ENCODE measurements at places on chromosomes 16 and 17.

DNA sequence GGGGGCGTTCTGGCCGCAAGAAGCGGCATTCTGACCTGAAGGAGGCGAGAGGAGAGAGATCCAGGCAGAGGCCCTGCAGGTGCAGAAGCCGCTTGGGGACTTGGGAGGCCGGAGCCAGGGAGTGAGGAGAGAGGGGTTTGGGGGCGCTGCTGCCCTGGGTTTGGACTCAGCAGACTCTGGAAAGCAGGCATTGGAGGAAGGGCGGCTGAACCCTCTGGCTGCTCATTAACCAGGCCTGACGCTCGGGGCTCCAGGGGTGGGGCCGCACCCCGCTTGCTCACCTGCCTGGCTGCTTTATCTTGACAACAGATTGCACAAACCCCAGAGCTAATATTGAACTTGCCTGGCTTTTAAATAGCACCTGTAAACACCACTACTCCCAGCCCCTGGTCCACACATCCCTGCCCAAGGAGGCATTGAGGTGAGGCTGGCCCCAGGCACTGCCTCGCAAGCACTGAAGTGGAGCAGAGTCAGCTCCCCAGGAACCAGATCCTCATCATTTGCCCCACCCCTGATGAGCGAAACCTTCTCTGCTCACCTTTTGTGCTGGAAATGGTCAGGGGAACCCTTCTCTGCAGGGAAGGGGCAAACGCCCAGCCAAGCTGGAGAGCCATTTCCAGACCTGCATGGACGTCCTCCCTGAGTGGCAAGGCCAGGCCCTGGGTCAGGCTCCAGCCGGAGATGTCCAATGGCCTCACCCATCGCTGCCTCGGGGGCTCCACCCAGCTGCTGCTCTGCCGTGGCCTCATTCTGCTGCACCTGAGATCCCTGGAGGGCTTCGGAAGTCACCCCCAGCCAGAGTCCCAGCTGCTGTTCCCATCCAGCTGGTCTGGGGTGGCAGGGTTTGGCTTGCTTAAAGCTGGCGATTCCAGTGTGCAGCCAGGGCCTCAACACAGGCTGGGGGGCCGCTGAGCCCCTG is 190.2 kb upstream of the GSE1 start:
- no peak for DNase-seq

- DNase-seq, result no peak
These were observed 29.5 kb upstream of the PIK3R6 start for GRCh38 chr17:8896641-8897635.

DNA sequence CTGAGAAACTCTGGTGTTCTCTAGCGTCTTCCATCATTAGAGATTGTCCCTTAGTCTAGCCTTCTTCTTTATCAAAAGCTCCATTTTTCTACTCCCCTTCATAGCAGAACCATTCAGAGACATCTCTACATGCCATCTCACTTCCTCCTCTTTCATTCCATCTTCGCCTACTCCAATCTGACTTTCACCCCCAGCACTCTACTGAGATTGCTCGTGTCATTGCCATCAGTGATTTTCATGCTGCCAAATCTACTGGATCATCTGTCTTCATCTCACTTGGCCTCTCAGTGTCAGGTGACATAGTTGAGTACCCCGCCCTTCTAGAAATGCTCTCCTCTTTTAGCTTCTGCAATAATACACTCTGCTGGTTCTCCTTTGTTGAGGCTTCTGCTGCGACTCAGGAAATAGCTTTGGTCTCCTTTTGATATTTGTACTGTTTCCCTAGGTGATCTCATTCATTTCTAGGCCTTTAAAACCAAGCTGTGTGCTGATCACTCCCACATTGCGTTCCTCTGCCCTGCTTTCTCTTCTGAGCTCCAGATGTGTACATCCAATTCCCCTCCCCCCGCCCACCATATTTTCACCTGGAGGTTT is 119.1 kb downstream of the FTO start:
- peak; percentile 27 for DNase-seq

- DNase-seq, result no peak
These were observed 291.3 kb downstream of the WWOX start for GRCh38 chr16:78390508-78391324.

DNA sequence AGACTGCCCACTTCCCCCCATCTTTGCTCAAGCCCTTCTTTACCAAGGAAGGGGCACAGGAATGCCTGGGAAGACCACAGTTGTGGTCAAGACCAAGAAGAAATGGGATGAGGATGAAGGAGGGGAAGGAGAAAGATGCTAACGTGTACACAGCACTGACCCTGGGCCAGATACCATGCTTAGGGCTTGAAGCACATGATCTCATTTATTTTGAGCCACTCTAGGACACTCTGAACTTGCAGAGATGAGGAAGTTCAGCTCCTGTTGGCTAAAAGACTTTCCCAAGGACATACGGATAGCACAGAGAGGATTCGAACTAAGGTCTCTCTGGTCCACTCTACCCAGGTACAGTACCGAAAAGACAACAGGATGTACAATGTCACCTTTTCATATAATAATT is 42.6 kb downstream of the PIK3R5 start:
- no peak for DNase-seq

- DNase-seq, result no peak
These were observed 41.5 kb upstream of the ETV4 start for GRCh38 chr17:43587647-43588046.

- no peak for DNase-seq
These were observed 104.4 kb downstream of the SSH2 start for GRCh38 chr17:29825604-29826003.

GRCh38 chr17:4188076-4188475 is 45.1 kb downstream of the CYB5D2 start:
- no peak for DNase-seq

DNA sequence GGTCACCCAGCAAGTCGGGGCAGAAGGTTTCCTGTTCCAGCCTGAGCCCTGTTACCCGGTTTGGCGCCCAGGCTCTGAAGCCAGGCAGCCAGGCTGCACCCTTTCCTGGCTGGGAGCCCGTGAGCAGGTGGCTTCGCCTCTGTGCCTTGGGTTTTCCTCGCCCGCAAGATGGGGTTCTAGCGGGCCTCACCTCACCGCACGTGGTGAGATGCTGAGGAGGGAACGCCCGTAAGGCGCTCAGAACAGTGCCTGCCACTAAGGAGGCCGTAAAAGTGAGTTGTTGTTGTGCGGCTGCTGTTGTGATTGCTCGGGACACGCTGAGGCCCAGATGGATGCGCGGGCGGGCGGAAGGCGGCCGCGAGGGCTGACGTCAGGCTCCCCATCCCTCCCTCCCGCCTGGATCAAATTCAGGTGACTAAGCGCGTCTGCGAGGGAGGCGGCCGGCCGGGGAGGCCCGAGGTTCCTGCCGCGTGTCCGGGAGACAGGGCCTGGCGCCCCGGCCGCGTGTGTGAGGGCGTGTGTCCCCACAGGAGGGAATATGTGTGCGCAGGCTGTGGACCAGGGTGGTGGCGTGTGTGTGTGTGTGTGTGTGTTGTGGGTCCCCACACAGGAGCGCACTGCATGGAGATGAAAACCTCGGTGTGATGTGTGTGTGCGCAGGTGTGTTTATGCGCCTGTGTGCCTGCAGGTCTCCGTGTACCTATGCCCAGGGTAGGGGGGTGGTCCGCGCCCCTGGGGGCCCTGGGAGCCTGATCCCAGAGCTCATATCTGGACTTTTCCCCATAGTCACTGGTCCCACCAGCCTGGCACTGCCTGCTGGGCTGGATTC is 4.3 kb downstream of the CAMKK1 start:
- no peak for DNase-seq

- no peak for DNase-seq
These were observed 228.2 kb upstream of the GSE1 start for GRCh38 chr16:85384833-85385462.

- no peak for DNase-seq
These were observed 50.6 kb downstream of the LMF1 start for GRCh38 chr16:920051-920681.

DNA sequence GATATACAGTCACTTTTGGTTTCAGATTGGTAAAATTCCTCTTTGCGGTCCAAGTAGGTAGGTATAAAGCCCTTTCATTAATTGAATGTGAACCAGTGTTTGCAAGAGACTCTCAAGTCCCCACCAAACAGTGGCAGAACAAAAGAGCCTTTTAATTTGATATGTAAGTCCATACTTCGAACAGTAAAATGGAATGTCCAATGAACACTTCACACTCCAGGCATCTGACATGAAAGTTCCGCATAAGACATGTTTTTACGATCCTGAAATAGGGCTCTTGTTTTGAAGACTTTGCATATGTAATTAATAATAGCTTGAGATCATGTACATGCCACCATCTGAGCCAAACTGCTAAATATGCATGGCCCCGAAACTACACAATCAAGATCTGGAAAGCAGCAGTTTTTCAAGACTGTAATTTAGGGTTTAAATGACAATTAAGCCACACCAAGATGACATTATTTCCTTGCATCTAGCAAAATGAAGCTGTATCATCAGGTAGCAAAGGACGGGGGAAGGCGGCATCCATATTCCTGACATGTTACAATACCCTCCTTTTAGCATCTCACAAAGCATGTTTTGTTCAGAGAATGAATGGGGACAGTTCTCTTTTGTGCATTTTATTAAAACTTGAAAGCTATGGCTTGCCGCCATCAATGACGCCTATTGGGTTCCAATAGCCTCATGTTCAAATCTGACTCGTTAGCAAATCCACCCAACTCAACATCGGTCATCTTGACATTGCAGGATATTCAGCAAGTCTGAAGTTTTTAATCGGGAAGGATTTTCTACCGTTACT is 39.4 kb downstream of the LITAF start:
- no peak for DNase-seq

DNA sequence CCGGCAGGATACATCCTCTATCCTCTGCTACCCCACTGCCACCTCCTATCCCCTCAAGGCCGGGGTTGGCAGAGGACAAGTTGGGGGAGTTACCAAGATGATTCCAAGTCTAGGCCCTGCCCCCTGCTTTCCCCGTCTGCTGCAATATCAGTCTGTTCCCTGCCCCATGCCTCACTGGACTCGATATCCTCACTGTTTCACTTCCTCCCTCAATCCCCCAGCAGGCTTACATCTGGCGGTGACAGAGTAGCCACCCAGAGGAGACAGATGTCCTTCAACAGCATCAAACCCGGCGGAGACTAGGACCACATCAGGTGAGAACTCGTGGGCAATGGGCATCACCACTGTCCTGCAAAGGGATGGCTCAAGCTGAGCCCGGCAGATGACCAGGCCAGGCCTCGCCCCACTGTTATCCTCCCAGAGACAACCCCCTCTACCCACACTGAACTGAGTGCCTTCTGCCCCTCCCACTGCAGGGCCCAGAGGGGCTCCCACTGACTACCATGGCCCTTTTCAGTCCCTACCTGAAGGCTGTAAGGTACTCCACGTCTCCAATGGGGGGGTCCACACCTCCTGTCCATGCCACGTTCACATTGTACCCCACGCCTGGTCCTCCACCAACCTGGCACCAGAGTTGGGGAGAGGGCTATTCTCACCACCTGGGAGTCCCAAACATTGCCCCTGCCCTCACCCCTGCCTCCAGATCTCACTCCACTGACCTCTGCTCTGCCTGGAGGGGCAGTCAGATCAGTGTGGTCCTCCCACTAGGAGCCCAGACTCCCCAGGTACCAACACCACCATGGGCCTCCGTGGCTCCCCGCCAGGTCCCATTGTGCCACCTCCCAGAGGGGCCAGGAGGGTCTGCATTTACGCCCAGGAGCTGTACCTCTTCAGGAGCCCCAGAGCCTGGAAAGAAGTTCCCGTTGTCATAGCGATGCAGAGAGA is 9.6 kb downstream of the G6PC3 start:
- DNase-seq, result no peak

DNA sequence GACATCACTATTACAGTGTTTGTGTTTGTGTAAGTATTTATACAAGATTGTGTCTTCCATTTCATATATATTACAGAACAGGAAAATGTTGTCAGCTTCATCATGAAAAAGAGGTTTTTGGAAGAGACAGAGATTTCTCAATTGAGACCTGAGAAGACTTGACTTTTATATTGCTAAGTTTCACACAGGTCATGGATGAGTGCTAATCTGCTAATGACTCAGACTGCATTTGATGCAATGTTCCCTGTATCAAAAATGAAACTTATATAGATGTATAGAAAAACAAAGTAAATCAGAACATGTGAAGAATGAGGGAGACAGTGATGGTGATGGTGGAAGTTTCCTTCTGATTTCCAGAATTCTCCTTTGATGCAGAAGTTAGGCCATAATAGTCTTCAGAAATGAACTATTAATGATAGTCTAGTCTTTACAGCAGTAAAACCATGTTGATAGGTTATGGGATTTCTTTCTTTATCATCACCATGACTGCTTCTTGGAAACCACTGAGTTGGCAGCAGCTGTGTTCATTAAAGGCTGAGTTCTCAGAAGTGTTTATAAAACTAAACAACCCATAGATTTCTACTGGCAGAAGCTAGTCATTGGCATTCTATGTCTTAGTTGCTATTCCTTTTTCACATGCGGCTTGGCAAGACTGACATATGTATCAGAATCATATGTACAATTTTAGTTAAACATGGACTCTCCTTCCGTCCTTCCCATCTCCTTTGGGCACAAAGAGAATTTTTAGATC is 56.1 kb downstream of the PCTP start:
- DNase-seq, result no peak

GRCh38 chr17:29157310-29157709 is 22.9 kb downstream of the MYO18A start:
- no peak for DNase-seq

DNA sequence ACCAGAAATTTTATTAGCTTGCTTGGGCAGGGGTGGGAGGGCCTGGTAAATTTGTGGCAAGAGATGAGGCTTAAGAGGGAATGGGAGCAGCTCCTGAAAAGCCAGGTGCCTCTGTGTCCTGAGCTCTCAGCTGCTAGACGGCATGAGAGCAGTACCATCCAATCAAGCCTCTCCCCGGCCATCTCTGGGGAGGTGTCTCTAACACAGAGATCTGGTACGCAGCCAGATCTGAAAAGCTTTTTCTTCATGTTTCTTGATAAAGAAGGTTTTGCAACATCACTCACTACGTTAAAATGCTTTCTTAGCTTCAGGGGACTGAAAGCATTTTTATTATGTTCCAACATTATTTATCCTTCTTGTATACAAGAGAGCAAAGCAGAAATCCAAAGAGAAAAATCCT is 488.2 kb downstream of the RBFOX1 start:
- no peak for DNase-seq

- no peak for DNase-seq
These were observed 54.0 kb upstream of the GNAO1 start for GRCh38 chr16:56137269-56137668.

DNA sequence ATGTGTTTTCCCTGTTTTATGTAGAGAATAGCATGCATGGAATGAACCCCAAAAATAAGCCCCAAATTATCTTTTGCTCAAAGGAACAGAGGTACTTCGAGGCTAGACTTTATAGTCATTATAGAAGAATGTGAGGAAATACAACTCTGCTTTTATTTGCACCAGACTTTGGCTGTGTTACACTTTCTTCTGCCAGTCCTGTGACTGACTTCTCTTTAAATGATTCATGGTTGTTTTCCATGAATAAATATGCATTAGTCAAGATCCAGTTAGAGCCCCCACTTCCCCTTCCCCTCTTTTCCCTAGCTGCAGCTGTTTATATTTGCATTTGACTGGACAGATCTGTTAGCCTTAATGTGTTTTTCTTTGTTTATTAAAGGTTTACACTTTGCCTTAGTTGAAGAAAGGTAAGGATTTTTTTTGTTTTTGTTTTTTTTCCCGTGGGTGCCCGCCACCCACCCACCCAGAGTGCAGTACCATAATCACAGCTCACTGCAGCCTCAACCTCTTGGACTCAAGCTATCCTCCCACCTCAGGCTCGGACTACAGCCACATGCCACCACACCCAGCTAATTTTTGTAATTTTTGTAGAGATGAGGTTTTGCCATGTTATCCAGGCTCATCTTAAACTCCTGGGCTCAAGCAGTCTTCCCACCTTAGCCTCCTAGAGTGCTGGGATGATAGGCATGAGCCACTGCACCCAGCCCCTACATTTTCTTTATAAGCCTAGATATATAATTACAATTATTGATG is 152.6 kb downstream of the CYB561 start:
- no peak for DNase-seq

Data from GF-D8 (cell line).